ENCODE measurements at places on chromosomes 1 and 21.

DNA sequence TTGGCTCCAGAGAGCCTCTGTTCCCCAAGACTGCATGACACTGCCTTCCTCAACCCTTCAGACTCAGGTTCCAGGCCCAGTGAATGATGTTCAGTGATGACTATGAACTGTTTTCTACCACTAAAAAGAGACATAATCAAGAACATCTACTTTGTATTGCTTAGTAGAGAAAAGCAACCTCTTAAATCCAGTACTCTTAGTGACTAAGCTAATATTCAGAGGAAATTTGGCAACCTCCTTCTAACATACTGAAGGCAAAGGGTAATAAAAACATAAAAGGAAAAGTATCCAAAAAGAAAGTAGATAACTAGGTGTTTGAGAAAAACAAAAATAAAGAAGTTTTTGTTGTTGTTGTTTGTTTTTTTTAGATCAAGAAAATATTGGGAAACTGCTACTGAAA lies 153.3 kb upstream of the RUNX1 start:
- no peak for DNase-seq
- H3K27ac ChIP-seq, result no peak overlapping the region
- no peaks in the 10 kb centered on the region for H3K27me3 ChIP-seq
- no peaks in the 10 kb centered on the region for H3K36me3 ChIP-seq
- H3K4me1 ChIP-seq, result peaks cover 32% of the 10 kb centered on the region
- H3K4me3 ChIP-seq, result no peak overlapping the region

- peaks cover 7% of the 10 kb centered on the region for H3K27me3 ChIP-seq
- no peak for DNase-seq
- H3K27ac ChIP-seq, result no peak overlapping the region
- H3K4me3 ChIP-seq, result no peak overlapping the region
- H3K36me3 ChIP-seq, result peaks cover 57% of the 10 kb centered on the region
- H3K4me1 ChIP-seq, result peaks cover 6% of the 10 kb centered on the region
Measured at GRCh38 chr21:31248598-31248997, 95.5 kb downstream of the TIAM1 start.

- no peak overlapping the region for H3K4me3 ChIP-seq
- DNase-seq, result no peak
- peaks cover 8% of the 10 kb centered on the region for H3K36me3 ChIP-seq
- peaks cover 47% of the 10 kb centered on the region for H3K27me3 ChIP-seq
Measured at GRCh38 chr1:90715309-90715708, 1.8 kb downstream of the BARHL2 start.

- H3K36me3 ChIP-seq, result no peaks in the 10 kb centered on the region
- no peak overlapping the region for H3K4me3 ChIP-seq
- H3K27ac ChIP-seq, result peak overlapping the region; percentile 7
- H3K4me1 ChIP-seq, result peaks cover 14% of the 10 kb centered on the region
Measured at GRCh38 chr1:173122344-173122935, 71.7 kb upstream of the TNFSF18 start.

DNA sequence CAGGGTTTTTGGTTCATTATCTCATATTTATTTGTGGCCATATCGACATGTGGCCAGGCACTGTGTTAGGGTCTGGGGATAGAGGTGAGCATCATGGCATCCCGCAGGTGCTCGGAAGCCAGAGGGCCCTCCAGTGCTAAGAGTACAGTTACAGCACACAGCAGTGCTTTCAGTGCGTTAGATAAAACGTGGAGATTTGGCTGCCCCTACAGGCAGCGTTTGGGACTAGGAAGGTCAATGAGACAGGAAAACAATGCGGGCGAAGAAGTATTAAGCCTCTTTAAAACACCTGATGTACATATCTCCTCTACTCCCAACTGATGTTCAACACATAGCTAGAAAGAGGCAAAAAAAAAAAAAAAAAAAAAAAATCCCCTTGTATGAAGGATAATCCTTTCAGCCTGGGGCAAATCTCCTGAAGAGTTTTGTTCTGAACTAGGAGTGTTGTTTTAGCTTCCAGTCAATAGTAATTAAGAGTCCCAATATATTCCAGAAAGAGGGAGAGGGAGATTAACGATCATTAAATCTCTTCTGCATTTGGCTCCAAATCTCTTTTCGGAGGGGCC lies 80.1 kb downstream of the CAPZB start:
- no peak for DNase-seq
- H3K4me3 ChIP-seq, result no peak overlapping the region
- no peak overlapping the region for H3K27ac ChIP-seq

- peaks cover 32% of the 10 kb centered on the region for H3K4me1 ChIP-seq
- H3K36me3 ChIP-seq, result peaks cover 31% of the 10 kb centered on the region
- DNase-seq, result no peak
- H3K4me3 ChIP-seq, result no peak overlapping the region
Measured at GRCh38 chr1:93661829-93662474, 19.7 kb downstream of the BCAR3 start.

- H3K4me1 ChIP-seq, result peaks cover 15% of the 10 kb centered on the region
- H3K4me3 ChIP-seq, result no peak overlapping the region
- DNase-seq, result peak; percentile 44
- H3K36me3 ChIP-seq, result no peaks in the 10 kb centered on the region
Measured at GRCh38 chr1:10980094-10980577, 32.3 kb upstream of the TARDBP start.

DNA sequence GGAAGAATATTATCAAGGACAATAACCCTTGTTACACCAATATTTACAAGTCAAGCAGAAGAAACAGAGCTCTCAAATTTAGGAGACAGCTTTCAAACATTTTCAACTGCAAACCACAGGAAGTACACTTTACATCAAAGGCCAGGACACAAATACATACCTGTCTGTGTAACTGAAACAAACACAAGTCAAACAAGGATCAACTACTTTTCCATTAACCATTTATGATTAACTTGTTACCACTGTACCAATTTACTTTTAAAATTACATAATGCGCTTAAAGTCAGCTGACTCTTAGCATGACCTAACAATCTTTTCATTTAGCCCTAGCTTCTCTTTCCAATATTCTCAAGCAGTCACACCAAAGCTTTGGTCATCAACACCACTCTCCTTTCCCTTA lies 43.5 kb downstream of the TRIM33 start:
- no peaks in the 10 kb centered on the region for H3K36me3 ChIP-seq
- H3K4me1 ChIP-seq, result peaks cover 21% of the 10 kb centered on the region
- H3K4me3 ChIP-seq, result no peak overlapping the region

- peaks cover 6% of the 10 kb centered on the region for H3K4me1 ChIP-seq
- H3K36me3 ChIP-seq, result no peaks in the 10 kb centered on the region
- H3K4me3 ChIP-seq, result no peak overlapping the region
- H3K27ac ChIP-seq, result no peak overlapping the region
- no peak for DNase-seq
- H3K27me3 ChIP-seq, result peaks cover 4% of the 10 kb centered on the region
Measured at GRCh38 chr21:42068592-42068991, 2.5 kb upstream of the UMODL1 start.

DNA sequence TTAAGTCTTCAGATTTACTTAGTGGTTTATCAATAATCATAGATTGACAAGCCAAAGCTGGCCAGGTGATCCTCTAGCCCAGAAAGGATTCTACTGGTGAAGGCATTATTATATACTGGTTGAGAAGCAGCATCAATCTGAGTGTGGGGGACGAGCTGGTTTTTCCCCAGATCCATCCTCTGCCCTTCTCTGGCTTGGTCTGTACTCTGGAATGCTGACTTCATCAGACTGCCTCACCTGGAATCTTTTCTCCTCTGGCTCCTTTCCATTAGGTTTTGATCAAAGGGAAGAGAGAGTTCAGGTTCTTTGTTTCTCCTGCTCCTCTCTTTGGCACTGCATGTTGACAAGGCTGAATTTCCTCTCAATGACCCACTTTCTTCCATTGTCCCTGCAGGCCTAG lies 93.9 kb downstream of the KCTD3 start:
- H3K27ac ChIP-seq, result no peak overlapping the region
- H3K36me3 ChIP-seq, result no peaks in the 10 kb centered on the region
- no peaks in the 10 kb centered on the region for H3K4me1 ChIP-seq
- H3K4me3 ChIP-seq, result no peak overlapping the region

DNA sequence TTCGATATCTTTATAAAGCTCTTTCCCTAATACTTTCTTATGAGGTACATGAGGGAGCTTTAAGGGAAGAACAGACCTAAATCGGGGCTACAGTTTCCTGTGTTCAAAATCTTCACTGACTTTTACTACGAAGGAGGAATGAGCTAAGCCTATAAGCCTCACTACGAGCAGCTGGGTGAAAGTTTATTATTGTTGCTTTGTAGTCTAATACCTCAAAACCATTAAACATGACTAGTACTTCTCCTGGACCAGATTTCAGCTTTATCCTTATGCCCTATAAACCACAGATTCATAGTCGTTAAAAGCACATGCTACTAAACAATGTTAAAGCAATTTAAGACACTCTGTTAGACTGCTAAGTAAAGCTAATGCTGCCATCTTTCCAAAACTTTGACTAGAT lies 30.2 kb downstream of the NDC1 start:
- H3K4me3 ChIP-seq, result no peak overlapping the region
- H3K36me3 ChIP-seq, result peaks cover 5% of the 10 kb centered on the region
- H3K4me1 ChIP-seq, result peaks cover 9% of the 10 kb centered on the region

DNA sequence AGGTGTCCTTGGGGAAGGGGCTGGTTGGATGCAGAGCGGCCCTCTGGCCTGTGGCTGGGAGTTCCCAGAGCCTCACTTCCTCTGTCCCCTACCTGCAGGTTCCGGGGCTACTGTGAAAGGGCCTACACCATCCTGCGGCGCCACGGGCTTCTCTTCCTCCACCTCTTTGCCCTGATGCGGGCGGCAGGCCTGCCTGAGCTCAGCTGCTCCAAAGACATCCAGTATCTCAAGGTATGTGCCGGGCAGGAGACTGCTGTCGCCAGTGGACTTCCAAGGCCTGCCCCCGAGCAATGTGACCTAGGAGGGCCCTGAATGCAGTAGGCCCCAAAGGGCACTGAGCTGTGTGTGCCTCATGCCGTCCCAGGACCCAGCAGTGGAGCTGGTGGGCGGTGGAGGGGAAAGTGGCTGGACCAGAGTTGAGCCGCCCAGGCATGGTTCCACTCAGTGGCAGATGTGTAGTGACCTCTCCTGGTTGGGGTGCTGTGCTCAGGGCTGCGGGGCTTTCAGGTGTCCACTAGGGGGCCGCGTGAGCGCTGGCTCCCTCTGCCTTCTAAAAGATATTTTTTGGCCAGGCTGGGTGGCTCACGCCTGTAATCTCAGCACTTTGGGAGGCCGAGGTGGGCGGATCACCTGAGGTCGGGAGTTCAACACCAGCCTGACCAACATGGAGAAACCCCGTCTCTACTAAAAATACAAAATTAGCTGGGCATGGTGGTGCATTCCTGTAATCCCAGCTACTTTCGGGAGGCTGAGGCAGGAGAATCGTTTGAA lies 73.4 kb downstream of the PIK3CD start:
- no peaks in the 10 kb centered on the region for H3K27me3 ChIP-seq
- peak; percentile 76 for DNase-seq
- H3K4me1 ChIP-seq, result no peaks in the 10 kb centered on the region
- H3K27ac ChIP-seq, result no peak overlapping the region
- H3K4me3 ChIP-seq, result no peak overlapping the region

GRCh38 chr1:196373798-196374197 lies 234.4 kb downstream of the KCNT2 start:
- no peak overlapping the region for H3K4me3 ChIP-seq
- H3K36me3 ChIP-seq, result no peaks in the 10 kb centered on the region
- no peak overlapping the region for H3K27ac ChIP-seq
- H3K27me3 ChIP-seq, result no peaks in the 10 kb centered on the region
- no peak for DNase-seq

- peaks cover 14% of the 10 kb centered on the region for H3K27me3 ChIP-seq
- peaks cover 5% of the 10 kb centered on the region for H3K4me1 ChIP-seq
- no peak overlapping the region for H3K27ac ChIP-seq
- no peak overlapping the region for H3K4me3 ChIP-seq
- no peak for DNase-seq
Measured at GRCh38 chr1:33146003-33146402, 35.8 kb downstream of the TRIM62 start.

DNA sequence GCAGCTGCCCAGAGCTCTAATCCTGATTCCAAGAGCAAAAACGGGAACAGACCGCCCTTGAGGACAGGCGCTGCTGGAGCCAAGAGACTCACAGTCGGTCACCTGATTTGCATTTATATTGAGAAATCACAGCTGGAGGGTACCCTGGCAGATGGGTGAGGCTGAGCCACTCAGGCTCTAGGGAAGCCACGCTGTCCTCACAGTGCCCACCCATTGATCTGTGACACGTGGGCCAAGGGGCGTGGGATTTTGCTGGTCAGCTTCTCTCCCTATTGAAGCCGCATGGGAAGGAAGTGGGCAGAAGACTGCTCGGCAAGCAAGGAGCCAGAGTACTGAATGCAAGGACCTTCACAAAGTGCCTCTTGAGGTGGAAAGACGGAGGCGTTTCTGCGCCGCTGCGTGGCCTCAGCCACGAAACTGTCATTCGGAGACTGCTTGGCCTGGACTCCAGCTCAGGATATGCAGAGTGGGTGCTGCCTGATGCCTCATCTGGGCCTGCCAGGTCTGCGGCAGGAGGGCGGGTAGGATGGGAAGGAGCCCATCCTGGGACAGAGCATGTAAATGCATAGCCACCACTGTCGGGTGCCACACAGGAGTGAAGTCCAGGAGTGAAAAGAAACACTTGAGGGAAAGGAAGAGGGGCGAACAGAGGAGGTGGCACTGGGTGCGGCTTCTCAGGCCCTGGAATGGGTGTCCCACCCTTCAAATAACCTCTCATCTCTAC lies 139.8 kb downstream of the PGBD5 start:
- no peaks in the 10 kb centered on the region for H3K27me3 ChIP-seq
- H3K4me3 ChIP-seq, result no peak overlapping the region
- H3K4me1 ChIP-seq, result peaks cover 3% of the 10 kb centered on the region
- DNase-seq, result no peak
- no peak overlapping the region for H3K27ac ChIP-seq

- H3K4me3 ChIP-seq, result peak overlapping the region; percentile 81
- peaks cover 70% of the 10 kb centered on the region for H3K4me1 ChIP-seq
- peaks cover 5% of the 10 kb centered on the region for H3K36me3 ChIP-seq
- peak overlapping the region; percentile 97 for H3K27ac ChIP-seq
- DNase-seq, result no peak
- H3K27me3 ChIP-seq, result peaks cover 22% of the 10 kb centered on the region
Measured at GRCh38 chr1:156897078-156897825, 3.7 kb downstream of the PEAR1 start.

GRCh38 chr1:197686702-197687355 lies 88.5 kb downstream of the DENND1B start:
- no peak overlapping the region for H3K4me3 ChIP-seq
- H3K4me1 ChIP-seq, result peaks cover 5% of the 10 kb centered on the region
- peaks cover 11% of the 10 kb centered on the region for H3K36me3 ChIP-seq
- DNase-seq, result no peak
- no peak overlapping the region for H3K27ac ChIP-seq
- no peaks in the 10 kb centered on the region for H3K27me3 ChIP-seq

GRCh38 chr1:75614399-75614756 lies 3.5 kb upstream of the SLC44A5 start:
- peaks cover 4% of the 10 kb centered on the region for H3K36me3 ChIP-seq
- DNase-seq, result no peak
- peak overlapping the region; percentile 54 for H3K4me3 ChIP-seq
- peaks cover 14% of the 10 kb centered on the region for H3K27me3 ChIP-seq
- H3K4me1 ChIP-seq, result peaks cover 17% of the 10 kb centered on the region

DNA sequence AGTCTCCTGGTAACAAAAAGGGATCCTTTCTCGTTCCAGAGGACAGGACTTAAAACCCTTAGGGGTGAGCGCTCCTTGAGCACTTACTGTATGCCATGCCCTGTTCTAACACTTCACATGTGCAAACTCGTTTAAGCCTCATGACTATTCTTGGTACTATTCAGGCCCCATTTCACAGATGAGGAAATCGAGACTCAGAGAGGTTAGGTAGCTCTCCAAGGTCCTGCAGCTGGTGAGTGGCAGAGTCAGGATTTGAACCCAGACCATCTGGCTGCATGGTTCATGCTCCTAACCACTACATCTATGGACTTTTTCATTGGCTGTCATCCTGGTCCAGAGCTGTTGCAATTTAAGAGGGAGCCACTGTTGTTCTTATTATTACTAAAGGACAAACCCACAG lies 46.7 kb upstream of the WNT4 start:
- H3K4me3 ChIP-seq, result no peak overlapping the region
- H3K27me3 ChIP-seq, result peaks cover 5% of the 10 kb centered on the region
- DNase-seq, result no peak
- H3K4me1 ChIP-seq, result no peaks in the 10 kb centered on the region
- no peaks in the 10 kb centered on the region for H3K36me3 ChIP-seq
- no peak overlapping the region for H3K27ac ChIP-seq
